ENCODE measurements at places on chromosomes 3 and 15.

DNA sequence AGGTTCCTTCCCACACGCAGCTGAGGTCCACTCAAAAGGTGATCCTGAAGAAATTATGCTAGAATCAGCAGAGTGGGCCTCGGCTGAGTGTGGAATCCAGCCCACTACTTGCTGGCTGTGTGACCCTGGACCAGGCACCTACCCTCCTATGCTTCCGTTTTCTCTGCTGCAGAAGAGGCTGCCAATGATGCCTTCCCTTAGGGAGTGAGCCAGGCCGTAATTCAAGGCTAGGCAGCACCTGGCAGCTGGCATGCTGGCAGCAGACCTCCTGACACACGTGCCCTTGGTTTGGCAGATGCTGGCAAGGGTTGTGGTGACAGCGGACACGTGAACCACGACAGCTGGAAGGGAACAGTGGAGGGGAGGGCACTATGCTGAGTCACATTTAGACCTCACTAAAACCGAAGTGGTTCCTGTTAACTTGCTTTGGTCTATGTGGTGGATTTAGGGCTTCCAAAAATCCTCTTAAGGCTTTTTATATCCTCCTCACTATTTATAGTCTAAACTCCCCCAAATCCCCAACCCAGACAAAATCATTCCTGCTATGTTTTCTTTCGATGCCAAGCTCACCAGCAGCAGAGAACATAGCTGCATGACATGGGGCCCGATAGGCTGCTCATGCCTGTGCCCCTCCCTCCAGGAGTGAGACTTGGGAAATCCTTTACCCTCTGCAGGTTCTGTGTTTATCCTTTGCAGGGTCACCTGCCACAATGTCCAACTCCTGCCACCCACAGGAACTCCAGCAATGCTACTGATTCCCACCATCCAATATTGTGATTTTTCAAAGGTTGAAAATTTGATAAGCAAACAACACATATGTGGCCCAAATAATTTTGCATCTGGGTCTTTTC, 10.6 kb upstream of the PCSK6 start:
- DNase-seq = no peak

GRCh38 chr3:137099364-137100219, 141.8 kb downstream of the IL20RB start:
- DNase-seq = no peak

DNA sequence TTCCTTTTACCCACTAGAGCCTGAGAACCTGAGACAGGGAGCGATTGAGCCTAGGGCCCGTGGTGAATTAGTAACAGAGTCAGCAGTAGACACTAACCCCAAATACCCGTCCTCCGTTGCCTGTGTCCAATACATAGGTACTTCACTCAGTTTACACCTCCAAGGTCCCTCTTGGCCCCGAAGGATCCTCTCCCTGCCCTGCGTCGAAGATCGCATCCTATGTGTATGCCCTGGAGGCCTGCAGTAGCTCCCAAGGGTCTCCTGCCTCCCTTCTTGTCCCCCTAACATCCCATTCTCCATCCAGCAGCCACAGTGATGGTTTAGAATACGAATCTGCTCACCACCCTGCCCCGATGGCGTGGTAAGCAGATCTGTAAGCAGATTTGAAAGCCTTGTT, 67.0 kb downstream of the ISG20 start:
- DNase-seq = no peak

GRCh38 chr3:122927726-122928125, 99.8 kb downstream of the SEMA5B start:
- no peak for DNase-seq

GRCh38 chr15:50247819-50248655, 17.5 kb downstream of the HDC start:
- peak; percentile 56 for DNase-seq

GRCh38 chr15:89998141-89998661, 2.9 kb upstream of the ZNF710 start:
- no peak for DNase-seq

DNA sequence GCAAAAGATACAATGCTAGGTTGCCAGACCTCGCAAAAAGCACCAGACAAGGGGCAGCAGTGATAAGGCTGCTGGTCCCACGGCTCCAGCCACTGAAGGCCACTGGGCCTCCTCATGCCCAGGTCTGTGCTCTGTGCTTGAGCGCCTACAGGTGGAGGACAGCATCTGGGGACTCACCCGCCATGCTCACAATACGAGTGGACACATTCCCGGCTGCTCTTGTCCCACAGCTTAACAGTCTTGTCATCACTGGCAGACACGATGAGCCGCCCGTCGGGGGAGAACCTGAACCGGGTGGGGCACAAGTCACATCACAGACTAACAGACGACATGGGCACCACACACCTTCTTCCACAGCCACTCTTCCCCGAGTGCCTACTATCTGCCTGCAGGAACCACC, 7.4 kb downstream of the POC1A start:
- no peak for DNase-seq

DNA sequence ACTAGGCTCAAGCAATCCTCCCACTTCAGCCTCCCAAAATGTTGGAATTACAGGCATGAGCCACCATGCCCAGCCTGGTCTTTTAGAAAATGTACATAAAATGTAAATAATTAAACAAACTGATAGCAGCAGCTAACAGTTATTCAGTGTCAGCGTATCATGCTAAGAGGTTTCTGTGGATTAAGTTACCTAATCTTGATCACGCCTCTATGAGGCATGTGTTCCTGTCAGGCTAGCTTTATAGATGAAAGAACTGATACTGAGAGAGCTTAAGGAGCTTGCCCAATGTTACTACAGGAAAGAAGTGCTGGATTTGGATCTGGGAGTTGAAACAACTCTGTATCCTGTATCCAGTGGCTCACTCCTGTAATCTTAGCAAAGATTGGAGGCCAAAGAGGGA, 11.2 kb upstream of the MST1R start:
- no peak for DNase-seq

DNA sequence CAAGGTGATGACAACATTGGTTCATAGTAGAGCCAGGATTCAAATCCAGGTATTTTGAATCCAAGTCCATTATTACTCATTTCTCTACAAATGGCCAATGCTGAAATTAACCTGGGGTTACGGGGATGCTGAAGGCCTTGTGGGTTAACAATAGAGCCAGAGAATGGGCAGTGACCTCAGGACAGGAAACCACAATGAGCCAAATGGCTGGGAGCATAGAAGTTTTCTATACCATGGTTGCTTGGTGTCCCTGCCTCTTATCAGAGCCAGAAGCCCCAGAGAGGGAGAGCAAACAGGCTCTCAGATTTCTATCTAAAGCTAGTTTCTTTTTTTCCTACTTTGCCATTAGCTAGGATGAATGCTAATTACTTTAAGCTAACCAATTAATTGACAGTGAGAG, 82.3 kb downstream of the TNIK start:
- no peak for DNase-seq

DNA sequence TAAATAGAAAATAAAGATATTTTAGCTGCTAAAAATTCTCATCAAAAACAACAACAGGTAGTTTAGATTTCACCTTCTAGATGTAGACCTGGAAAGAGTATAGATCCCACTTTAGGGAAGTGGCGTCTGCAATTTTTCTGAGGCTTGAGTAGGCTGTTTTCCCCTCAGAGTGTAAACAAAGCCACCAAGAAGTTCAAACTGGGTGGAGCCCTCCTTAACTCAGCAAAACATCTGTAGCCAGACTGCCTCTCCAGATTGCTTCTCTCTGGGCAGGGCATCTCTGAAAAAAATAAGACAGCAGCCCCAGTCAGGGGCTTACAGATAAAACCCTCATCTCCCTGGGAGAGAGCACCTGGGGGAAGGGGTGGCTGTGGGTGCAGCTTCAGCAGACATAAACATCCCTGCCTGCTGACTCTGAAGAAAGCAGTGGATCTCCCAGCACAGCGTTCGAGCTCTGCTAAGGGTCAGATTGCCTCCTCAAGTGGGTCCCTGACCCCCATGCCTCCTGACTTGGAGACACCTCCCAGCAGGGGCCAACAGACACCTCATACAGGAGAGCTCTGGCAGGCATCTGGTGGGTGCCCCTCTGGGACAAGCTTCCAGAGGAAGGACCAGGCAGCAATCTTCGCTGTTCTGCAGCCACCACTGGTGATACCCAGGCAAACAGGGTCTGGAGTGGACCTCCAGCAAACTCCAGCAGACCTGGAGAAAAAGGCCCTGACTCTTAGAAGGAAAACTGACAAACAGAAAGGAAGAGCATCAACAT, 259.6 kb downstream of the STXBP5L start:
- DNase-seq = no peak

GRCh38 chr3:24460974-24461373, 33.7 kb downstream of the THRB start:
- DNase-seq = no peak

DNA sequence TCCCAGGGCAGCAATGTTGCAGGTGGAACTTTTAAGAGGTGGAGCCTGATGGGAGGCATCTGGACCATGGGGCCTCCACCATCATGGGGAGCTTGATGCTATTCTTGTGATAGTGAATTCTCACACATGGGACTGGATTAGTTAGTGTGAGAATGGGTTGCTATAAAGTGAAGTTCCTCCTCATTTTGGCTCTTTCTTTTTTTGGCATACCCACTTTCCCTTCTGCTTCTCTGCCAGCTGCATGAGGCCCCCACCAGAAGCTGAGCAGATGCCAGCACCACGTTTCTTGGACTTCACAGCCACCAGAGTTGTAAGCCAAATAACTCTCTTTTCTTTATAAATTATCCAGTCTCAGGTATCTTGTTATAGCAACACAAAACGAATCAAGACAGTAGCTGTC, 101.0 kb downstream of the PEX5L start:
- DNase-seq = no peak

DNA sequence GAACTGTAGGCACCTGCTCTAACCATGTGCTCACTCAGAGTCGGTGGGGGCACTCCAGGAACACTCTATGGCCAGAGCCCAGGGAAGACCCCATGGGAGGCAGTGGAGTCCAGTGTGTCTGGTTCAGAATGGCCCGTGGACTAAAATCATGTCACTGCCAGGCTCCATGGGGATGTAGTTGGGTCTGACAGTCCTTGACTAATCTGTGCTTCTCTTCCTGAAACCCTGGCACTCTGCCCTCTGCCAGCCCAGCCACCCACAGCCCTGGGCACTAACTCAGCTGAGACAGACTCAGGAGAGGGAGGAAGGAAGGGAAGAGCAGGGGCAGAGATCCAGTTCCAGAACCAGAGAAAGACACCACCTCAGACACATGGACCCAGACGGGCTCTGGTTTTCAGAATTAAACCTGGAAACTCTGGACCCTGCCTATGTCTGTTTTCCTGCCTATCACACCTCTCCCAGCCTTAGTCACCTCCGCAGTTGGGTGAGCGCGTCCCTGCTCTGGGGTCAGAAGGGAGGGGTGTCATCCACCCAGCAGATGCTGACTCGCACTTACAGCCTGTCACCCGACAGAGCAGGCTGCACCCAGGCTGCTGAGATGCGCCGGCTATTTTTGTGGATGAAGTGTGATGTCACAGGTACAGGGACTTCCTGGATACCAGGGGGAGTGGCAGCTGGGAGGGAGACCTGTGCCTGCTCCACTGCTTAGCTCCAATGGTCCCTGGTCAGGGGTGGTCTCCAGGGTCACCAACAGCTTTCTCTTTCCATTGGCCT, 56.8 kb upstream of the INSYN1 start:
- no peak for DNase-seq

GRCh38 chr15:28085489-28086174, 13.5 kb downstream of the OCA2 start:
- no peak for DNase-seq

DNA sequence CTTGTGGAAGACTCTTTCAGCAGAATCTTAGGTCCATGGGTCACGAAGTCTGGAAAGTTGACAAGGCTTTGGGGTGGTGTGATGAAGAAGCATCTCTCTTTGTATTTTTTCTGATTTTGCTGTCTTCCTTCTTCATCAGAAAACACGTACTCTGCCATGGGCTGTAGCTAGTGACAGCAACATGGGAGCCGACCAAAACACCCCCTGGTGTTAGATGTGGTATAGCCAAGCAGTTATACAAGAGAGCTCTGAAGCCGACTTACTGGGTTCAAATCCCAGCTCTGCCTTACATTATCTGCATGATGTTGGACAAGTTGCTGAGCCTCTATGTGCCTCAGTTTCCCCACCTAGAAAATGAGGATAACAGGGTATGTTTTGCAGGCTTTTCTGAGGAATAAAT, 32.9 kb upstream of the LYZL4 start:
- DNase-seq = no peak

GRCh38 chr3:96619475-96619874, 194.9 kb upstream of the EPHA6 start:
- no peak for DNase-seq

DNA sequence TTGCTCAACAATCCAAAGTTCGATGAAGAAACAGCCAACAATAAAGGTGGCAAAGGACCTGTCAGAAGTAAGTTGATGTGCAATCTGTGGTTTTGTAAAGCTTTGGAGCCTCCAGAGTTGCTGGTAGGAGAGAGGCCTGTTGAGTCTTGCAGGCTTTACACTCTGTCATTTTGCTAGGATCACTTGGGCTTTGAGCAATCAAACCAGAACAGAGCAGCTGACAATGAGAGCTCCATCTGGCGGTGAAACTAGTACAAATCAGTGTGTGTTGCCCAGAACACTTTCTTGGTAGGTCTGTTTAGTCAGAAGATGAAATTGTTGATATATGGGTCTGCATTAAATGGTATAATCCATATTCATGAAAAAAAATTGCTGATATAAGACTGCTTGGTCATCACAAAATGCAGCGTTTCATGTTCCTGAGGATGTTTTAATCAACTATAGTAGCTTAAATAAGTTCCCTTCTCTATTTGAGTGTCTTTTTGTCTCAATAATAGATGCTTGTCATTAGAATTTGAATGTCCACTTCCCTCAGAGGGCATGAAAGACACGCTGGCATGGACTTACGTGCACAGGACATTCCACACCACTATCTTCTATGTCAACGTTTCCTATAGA, 25.7 kb downstream of the TMOD2 start:
- DNase-seq = peak; percentile 76

- DNase-seq = no peak
These were observed 9.7 kb upstream of the SHF start for GRCh38 chr15:45197512-45197911.

DNA sequence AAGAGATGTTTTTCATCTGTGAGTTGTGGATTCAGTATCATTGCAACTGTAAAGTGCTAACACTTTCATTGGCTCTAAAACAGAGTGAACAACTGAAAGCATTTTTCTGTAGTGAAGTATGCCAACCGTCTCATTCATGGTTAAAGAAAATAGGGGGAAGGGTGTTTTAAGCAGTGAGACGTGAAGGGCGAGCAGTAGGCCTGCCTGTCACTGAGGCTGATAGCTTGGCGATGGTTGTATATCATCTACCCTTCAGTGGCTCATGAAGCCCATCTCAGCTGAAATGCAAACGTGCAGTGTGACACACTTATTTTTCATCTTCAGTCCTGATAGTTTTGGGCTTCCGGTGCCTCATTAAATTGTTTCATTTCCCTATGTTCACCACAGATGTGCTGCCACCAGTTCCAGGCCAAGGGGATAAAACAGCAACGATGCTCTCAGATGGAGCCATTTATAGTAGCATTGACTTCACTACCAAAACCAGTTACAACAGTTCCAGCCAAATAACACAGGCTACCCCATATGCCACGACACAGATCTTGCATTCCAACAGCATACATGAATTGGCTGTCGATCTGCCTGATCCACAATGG, 562.0 kb downstream of the ROBO2 start:
- no peak for DNase-seq

All from CD4-positive, alpha-beta T cell treated with Interleukin-2 at 100 ng/mL for 4 hours (primary cell).